Left renal cortex interstitium (tissue), 4 donors: ENCODE measurements at places on chromosomes 13 and 19. TPM values are rescaled to one million over a fixed set of nuclear protein-coding genes. Genes with fewer than 3 reads are reported as not detected.
A peak's percentile ranks its signal among the peaks of the same experiment; 100 is the strongest.

VSTM2B gene
- 1.2 TPM for polyA plus RNA-seq

ZNF415 gene
- 22.5 TPM for polyA plus RNA-seq

VSTM1 gene
- polyA plus RNA-seq = 0.22 TPM

MUC16 gene
- polyA plus RNA-seq = 0.02 TPM

PROZ gene
- polyA plus RNA-seq = 2.0 TPM

SYT5 gene
- polyA plus RNA-seq = 0.14 TPM

RFXAP gene
- polyA plus RNA-seq = 18.7 TPM

GRCh38 chr13:52850396-52851136 lies 2.1 kb upstream of the PCDH8 start:
- DNase-seq = peak; percentile 52

GRCh38 chr13:95643936-95644598 lies 439 bp downstream of the DZIP1 start:
- peak; percentile 54 for DNase-seq

DNA sequence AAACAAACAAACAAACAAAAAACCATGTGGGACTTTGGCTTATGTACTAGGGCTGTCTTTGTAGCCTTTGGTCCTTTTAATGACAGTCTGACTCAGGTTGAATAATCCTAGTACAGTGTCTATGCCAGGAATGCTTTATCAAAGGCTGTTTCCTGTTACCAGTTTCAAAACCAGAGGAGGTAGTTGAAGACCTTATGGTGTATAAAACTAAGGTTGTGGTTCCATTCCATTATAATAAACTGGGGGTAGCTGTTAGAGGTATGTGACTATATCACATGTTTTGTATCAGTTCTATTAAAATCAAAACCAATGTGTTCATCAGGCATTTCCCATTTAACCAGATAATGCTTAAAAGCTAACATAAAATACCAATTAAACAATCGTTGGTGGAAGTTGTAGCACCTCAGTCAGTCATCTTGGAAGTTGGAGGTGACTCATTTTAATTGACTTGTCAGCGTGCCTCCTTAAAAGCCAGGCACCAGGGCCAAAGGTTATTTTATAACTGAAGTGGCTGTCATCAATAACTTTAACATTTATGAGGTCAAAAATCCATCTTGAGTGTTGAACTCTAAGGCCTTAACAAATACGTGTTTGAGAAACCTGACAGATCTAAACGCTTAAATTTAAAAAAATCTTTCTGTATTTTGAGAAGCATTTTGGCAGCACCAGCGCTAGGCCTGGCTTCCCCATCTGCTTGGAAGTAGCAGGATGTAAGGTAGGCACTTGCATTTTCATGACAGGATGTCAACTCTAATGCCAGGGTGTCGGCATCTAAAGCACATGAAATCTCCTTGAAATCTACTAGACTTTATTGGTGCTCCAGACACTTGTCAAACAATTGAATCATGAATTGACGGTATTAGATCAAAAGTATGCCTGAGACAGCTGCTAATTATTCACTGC lies 162.5 kb downstream of the LMO7 start:
- no peak for DNase-seq

DNA sequence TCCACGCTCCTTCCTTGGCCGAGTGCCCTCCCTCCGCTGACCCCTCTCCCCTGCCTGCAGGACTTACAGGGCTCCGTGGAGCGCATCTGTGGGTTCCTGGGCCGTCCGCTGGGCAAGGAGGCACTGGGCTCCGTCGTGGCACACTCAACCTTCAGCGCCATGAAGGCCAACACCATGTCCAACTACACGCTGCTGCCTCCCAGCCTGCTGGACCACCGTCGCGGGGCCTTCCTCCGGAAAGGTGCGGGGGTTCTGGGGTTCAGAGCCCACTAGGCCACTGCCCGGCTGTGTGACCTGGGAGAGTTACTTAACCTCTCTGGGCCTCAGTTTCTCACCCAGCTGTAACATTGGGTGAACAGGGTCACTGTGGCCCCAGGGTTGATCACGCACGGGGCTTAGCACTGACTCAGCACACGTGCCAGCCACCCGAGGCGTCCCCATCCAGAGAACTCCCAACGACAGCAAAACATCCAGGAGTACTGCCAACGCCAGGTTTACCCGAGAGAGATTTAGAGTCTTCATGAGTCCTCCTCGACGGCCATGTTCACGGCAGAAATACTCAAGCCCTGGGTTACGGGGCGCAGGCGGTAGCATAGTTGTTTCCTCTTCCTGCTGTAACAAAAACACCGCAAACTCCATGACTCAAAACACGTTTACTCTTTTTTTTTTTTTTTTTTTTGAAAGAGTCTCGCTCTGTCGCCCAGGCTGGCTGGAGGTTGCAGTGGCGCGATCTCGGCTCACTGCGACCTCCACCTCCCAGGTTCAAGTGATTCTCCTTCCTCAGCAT lies 9.7 kb upstream of the SPACA4 start:
- no peak for DNase-seq

DNA sequence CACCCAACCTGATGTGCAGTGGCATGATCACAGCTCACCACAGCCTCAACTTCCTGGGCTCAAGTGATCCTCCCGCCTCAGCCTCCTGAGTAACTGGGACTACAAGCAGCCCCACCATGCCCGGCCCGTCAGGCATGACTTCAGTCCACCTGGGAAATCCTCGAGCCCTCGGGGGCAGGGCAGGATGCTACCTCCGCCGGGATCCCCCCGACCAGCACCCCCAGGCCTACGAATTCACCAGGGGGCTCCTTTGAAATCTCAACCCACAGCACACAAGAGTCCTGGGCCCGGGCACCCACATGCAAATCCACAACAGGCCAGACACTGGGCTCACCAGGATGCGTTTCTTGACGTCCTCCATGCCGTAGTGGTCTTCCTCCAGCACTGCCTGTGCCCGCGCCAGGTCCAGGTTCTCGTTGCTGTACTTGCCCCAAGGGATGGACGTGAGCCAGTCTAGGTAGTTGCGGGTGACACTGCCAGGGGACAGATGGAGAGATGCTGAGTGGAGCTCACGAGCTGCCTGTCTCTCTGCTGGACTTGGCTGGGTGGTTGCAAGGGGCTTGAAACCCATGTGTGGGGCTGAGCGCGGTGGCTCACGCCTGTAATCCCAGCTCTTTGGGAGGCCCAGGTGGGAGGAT lies 10.5 kb downstream of the RPL36 start:
- no peak for DNase-seq

DNA sequence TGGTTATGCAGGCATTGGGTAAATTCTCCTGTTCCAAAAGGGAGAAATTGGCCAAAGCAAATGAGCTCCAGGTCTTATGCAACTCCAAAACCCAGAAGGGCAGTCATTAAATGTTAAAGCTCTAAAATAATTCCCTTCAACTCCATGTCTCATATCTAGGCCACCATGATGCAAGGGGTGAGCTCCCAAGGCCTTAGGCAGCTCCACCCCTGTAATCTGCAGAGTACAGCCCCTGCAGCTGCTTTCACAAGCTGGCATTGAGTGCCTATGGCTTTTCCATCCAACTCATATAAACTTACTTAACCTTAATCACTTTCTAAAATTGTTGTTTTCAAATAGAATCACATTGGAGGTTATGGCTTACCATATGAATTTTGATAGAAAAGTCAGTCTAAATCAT lies 44.7 kb upstream of the ZNF429 start:
- DNase-seq = no peak

GRCh38 chr13:48769107-48769704 lies 115.5 kb downstream of the CYSLTR2 start:
- DNase-seq = peak; percentile 50

GRCh38 chr13:21075011-21075378 lies 13.6 kb upstream of the LATS2 start:
- DNase-seq = no peak

DNA sequence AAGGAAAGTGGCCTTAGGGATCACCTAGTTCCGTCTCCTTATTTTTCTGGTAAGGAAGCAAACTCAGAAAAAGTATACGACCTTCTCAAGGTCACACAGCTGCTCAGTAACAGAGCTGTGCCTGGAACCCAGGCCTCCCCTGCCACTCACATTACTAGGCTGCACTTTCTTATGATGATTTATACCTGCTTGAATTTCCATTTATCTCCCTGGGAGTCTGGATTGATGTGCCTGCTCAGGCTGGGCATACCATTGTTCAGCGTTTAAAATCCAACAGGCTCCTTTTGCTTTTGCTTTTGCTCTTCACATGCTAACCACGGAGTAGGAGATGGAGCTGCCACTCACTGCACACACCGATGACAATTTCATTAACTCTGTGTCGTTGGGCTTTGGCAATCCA lies 241.0 kb downstream of the OLFM4 start:
- no peak for DNase-seq

DNA sequence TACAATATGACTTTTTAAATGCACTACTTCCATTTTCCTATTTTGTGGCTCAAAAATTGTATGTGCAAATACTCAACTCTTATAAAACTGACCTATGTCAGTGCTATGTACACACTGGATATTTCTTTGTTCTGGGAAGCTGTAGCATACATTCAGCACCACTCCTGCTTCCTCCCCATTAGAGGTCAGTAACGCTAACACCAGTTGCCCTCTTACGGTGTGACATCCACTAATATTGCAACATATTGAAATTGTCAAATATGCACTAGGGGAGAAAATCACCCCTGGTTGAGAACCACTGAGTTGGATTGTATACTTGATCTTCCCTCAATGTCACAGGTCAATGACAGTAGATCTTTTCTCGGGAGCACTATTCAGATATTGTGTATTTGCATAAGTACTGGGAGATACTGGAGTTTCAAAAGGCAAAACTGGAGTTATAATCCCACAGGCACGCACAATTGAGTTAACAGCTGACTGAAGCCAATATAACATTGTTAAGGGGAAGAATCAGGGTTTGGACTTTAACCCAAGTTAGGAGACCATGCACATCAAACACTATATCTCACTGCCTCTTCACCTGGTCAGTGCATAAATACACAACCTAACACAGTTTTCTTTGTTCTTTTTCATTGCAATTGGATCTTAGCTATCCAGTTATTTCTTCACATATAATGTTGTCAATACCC lies 1276.5 kb upstream of the MIR17HG start:
- DNase-seq = no peak

- DNase-seq = no peak
Measured at GRCh38 chr19:40610396-40611064, 9.4 kb downstream of the LTBP4 start.

DNA sequence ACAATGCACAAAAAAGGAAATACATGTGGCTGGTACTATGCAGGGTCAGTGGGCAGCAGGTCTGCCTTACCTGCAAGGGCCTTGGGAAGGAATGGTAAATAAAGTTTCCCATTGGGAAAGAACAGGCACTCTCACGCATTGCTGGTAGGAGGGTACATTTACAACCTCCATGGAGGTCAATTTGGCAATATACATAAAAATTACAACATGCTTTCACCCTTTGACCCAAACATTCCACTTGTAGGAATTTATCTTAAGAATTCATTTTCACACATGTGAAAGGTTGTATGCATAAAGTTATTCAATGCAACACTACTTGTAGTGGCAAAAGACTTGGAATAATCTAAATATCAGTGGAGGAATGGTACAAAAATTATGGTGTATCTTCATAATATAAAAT lies 216.4 kb downstream of the DLEU7 start:
- no peak for DNase-seq

DNA sequence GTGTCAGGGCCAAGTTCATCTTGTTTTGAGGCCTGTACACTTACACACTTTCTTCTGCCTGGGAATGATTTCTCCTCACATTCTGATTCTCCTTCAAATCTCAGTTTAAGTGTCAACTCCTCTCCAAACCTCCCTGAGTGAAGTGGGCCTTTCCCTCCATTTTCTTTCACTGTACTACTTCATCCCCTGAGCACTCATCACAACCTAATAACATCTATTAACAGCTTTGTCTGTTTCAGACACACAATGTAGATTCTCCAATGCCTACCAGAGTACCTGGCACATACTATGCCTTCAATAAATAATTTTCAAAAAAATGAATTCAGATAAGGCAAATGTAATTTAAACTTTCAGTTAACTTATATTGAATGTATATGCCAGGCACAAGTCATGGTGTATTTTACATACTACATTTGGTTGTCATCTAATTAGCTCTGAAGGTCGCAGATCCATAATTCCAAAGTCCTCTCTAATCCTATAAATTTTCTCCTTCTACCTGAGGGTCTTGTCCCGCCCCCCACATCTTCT lies 357 bp upstream of the COG6 start:
- no peak for DNase-seq

GRCh38 chr13:45782327-45783045 lies 69.1 kb downstream of the SIAH3 start:
- no peak for DNase-seq

GRCh38 chr19:19657397-19657783 lies 6.1 kb downstream of the ATP13A1 start:
- DNase-seq = no peak

DNA sequence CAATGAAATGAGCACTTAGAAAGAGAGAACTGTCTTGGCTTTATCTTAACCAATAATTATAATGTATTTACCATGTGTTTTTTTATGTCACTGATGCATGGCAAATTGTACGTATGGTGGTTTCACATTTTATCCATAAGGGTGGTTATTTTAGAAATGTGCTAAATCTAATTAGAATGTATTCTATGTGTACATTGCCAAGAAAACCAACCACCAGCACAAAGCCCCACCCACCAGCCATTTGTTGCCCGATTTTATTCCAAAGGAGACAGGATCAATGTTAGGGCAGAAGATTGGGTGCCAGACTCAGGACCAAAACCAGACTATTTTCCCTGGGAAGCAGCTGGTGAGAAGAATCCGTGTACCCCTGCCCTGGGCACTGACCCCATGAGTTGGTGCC lies 63.0 kb upstream of the SOX1 start:
- no peak for DNase-seq

GRCh38 chr13:22883956-22884355 lies 296.8 kb upstream of the SGCG start:
- no peak for DNase-seq

DNA sequence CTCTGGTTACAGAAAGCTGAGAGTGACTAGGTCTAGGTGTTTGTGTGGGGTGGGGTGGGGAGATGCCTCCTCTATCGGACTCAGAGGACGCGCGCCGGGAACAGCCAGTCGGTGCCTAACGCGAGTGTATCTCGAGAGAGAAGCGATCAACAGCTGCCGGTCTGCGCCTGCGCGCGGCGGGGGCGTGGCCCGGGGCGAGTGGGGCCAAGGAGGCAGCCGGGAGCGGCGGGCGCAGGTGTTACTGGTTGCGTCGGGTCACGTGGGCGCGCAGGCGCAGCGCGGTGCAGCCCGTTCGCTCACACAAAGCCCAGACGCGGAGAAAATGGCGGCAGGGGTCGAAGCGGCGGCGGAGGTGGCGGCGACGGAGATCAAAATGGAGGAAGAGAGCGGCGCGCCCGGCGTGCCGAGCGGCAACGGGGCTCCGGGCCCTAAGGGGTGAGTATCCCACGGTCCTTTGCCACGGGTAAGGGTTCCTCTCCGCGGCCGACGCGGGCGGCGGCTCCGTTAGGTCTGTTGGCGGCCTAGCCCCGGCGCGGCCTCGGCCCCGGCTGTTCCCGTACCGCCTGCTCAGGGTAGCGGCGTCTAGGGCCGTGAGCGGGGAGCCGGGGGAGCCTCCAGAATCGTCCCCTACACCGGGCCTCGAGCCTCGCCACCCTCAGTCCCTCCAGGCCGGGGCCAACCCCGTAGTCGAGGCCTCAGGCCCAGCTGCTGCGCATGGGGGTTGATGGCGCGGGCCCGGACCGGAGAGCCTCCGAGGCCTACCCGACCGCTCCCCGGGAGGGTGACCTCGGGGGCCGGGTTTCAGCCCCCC lies at the start of gene HNRNPM:
Gene HNRNPM (plus strand): TSS at position 299 of the 811 bp plus-strand sequence. CDS start 24 bp downstream, at position 323.
- DNase-seq = peak; percentile 86

- no peak for DNase-seq
Measured at GRCh38 chr19:57637379-57637778, 4.4 kb downstream of the ZNF211 start.

- DNase-seq = no peak
Measured at GRCh38 chr13:79675931-79676660, 195.1 kb downstream of the NDFIP2 start.

GRCh38 chr13:76677043-76677442 lies 209.2 kb downstream of the KCTD12 start:
- DNase-seq = no peak

GRCh38 chr13:108734676-108735075 lies 105.3 kb downstream of the MYO16 start:
- DNase-seq = no peak
